B cell (primary cell): ENCODE measurements at places on chromosomes 7 and 10. TPM values are rescaled to one million over a fixed set of nuclear protein-coding genes. Genes with fewer than 3 reads are reported as not detected.

GRCh38 chr10:71638822-71639719 is 80.5 kb downstream of the C10orf105 start:
- H3K27ac ChIP-seq = no peak overlapping the region
- no peak for DNase-seq
- no peaks in the 10 kb centered on the region for H3K27me3 ChIP-seq
- H3K4me3 ChIP-seq = no peak overlapping the region
- H3K4me1 ChIP-seq = peaks cover 11% of the 10 kb centered on the region
- no peaks in the 10 kb centered on the region for H3K36me3 ChIP-seq

Gene HOGA1
- total RNA-seq = not detected in 2 replicates

GRCh38 chr10:44576702-44577191 is 191.8 kb upstream of the CXCL12 start:
- H3K36me3 ChIP-seq = no peaks in the 10 kb centered on the region
- no peaks in the 10 kb centered on the region for H3K4me1 ChIP-seq
- no peak overlapping the region for H3K4me3 ChIP-seq
- no peak for DNase-seq

- no peak overlapping the region for H3K27ac ChIP-seq
- no peak for DNase-seq
- H3K27me3 ChIP-seq = no peaks in the 10 kb centered on the region
- H3K4me1 ChIP-seq = no peaks in the 10 kb centered on the region
Measured at GRCh38 chr7:68562323-68562899, 1035.9 kb upstream of the AUTS2 start.

Gene YAE1
- total RNA-seq = 20.0 and 22.9 TPM in 2 replicates

GRCh38 chr10:63275094-63275493 is 142.0 kb downstream of the NRBF2 start:
- H3K4me1 ChIP-seq = peaks cover 27% of the 10 kb centered on the region
- no peak for DNase-seq
- no peaks in the 10 kb centered on the region for H3K27me3 ChIP-seq
- no peaks in the 10 kb centered on the region for H3K36me3 ChIP-seq

Gene PALD1
- 2.2 and 2.4 TPM in 2 replicates for total RNA-seq

DNA sequence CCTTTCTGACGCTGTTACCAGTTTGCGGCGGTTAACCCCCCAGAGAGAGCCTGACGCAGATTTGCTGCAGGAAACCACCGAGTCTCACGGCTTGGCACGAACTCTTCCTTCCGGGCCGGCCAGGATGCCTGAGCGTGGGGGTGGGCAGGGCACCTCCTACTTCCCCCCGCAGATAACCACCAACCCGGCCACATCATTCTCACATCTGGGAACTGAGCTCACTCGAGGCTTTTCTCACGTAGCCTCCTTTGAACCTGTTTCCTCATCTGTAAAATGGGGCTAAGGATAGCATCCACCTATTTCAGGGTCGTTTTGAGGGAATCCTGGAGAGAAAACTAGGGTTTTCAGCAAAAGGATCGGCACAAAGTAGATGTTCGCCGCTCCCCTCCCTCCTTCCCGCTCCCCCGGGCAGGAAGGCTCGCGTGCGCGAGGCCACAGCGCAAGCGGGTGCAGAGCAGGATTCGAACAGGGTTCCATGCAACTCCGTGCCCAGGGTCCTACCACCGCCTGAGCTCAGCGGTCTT is 23.6 kb downstream of the DDIT4 start:
- H3K4me3 ChIP-seq = peak overlapping the region; percentile 61
- no peaks in the 10 kb centered on the region for H3K27me3 ChIP-seq
- peak overlapping the region; percentile 99 for H3K27ac ChIP-seq
- peak; percentile 99 for DNase-seq
- H3K36me3 ChIP-seq = no peaks in the 10 kb centered on the region
- peaks cover 38% of the 10 kb centered on the region for H3K4me1 ChIP-seq

DNA sequence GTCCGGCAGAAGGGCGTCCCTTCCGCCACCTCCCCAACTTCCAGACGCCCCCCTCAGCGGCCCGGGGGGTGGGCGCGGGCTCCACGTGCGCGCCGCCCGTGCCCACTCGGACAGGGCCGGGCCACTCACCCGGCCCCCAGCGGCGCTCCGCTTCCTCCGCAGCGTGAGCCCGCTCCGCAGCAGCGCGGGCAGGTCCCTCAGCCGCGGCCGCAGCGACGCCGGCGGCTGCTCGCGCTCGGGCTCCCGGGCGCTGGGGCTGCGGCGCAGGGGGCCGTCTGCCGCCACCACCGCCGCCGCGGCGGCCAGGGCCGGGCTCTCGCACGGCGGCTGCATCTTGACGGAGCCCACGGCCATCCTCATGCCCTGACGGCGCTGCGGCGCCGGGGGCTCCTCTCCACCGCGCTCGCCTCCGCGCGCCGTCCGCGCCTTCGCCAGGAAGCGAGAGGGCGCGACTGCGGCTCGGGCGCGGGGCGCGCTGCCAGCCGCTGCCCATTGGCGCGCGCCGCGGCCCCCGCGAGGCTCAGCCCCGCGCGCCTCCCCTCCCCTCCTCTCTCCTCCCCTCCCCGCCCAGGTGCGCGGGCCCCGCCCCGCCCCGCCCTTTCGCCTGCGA is at the start of gene RAPGEF5:
RAPGEF5 (minus strand) TSS at position 454 of the 610 bp plus-strand sequence; CDS start at position 360, 94 bp downstream.
- H3K27ac ChIP-seq = no peak within 1 kb of the TSS
- H3K4me1 ChIP-seq = peaks cover 14% of the 10 kb centered on the region
- peak within 1 kb of the TSS; percentile 57 for H3K4me3 ChIP-seq
- peaks cover 13% of the 10 kb centered on the region for H3K27me3 ChIP-seq
- H3K36me3 ChIP-seq = no peaks in the 10 kb centered on the region

DNA sequence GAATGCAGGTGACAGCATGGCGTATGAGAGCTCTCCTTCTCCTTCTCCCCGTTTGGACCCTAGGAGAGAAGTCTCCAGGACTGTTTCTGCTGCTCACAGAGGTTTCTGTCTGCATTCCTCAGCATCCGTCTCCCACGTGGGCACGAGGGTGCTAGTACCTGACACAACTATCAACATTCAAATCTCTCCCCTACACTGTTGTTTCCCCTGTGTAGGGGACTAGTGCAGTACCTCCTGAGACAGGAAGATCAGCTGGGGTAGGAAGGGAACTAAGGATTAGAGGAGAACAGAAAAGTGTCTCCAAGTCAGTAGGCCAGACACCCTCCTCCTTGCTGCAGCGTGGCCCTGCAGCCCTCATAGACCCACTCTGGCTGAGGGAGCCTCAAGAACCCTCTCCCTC is 29.0 kb downstream of the STOX1 start:
- H3K36me3 ChIP-seq = no peaks in the 10 kb centered on the region
- H3K4me1 ChIP-seq = no peaks in the 10 kb centered on the region
- H3K4me3 ChIP-seq = no peak overlapping the region
- H3K27me3 ChIP-seq = no peaks in the 10 kb centered on the region
- H3K27ac ChIP-seq = no peak overlapping the region

Gene CDHR1
- 1.3 and 1.7 TPM in 2 replicates for total RNA-seq

DNA sequence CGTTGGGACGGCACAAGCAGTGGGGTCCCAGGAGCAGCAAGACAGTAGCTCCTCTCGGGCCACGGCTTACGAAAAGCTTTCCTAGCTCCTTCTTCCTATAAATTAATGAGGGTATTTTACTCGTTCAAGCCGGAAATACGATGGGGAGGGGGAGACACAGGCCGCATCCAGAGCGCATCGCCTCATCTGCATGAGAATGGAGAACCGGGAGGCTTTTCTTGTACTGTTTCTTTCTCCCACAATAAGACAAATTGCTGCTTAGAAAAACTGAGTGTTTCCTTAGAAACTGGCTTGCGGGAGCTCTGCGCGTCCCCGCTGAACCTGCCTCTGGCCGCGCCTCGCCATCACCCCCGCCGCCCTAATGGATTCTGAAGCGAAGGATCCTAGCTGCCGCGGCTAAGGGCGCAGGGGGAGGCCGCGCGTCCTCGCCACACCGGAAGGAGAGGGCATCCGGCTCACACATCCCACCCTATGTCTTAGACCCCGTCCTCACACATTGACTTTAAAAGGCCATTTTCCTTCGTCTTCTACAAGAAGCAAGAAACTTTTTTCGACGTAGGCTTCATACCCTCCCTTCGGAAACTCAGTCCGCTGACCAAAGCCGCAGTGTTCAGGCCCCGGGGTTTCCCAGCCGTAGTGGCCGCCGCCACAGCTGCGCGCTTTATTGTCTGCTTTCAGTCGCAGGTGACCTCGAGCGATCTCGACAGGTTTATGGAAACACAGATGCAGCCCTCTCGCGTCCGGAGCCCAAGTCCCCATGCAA is 8.8 kb downstream of the NXPH1 start:
- no peaks in the 10 kb centered on the region for H3K36me3 ChIP-seq
- peaks cover 66% of the 10 kb centered on the region for H3K27me3 ChIP-seq
- peak; percentile 4 for DNase-seq
- H3K4me3 ChIP-seq = no peak overlapping the region

DNA sequence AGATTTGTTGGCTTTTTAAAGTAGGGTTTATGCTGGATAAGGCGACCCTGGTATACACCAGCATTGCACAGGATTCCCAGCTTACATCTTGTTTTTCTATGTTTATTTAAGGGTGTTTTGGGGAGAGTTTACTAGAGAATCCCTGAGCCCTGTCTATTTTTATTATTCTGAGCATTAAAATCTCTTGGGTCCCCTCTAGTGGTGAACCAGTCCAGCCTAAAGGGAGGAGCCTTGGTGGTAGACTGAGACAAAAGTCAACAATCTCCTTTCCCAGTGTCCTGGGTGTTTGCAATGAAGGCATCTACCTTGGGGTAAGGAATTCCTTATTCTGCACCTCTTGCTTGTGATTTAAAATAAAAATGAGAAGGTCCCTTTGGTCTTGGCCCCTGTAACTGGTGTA is 38.2 kb downstream of the ANTXRL start:
- no peaks in the 10 kb centered on the region for H3K27me3 ChIP-seq
- no peak overlapping the region for H3K4me3 ChIP-seq
- no peak overlapping the region for H3K27ac ChIP-seq

- no peak overlapping the region for H3K4me3 ChIP-seq
- no peaks in the 10 kb centered on the region for H3K4me1 ChIP-seq
- H3K36me3 ChIP-seq = no peaks in the 10 kb centered on the region
- H3K27ac ChIP-seq = no peak overlapping the region
- DNase-seq = no peak
Measured at GRCh38 chr7:39164887-39165286, 187.2 kb downstream of the POU6F2 start.

GRCh38 chr10:61837755-61838171 is 63.7 kb upstream of the ARID5B start:
- peaks cover 6% of the 10 kb centered on the region for H3K4me1 ChIP-seq
- no peak for DNase-seq
- H3K4me3 ChIP-seq = no peak overlapping the region
- no peak overlapping the region for H3K27ac ChIP-seq
- H3K36me3 ChIP-seq = no peaks in the 10 kb centered on the region

DNA sequence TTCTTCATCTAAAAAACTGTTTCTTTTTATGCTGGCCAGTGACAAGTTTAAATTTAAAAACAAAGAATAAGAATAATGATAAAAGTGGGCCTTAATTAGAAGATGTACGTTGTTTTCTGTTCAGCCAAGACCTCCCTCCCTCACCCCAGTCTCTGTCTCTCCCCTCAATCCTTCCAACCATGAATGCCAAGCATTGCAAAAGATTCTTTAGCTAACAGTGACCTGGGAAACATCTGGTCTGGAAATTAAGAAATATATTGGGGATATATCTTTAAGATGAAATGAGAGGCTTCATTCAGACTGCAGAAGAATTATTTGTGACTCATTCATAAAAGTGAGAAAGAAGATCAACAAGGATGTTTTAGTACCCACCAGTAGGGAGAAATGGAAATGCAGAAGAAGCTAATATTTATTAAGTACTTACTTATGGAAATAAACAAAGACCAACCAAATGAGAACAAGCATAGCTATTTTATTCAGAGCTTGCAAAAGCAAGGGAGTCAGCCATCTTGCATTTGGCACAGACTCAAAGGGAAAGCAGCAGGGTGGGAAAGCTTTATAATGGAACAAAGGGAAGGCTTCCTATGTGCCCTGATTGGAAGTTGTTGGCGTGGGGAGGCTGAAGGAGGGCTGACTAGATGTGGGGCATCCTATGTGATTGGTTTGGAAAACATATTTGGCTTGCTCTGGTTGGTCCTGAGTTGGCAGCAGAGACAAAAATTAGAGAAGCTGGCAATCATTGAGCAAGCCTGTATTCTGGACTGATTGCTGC is 595.4 kb upstream of the GHITM start:
- H3K27me3 ChIP-seq = no peaks in the 10 kb centered on the region
- no peaks in the 10 kb centered on the region for H3K4me1 ChIP-seq
- no peaks in the 10 kb centered on the region for H3K36me3 ChIP-seq
- no peak for DNase-seq

- H3K36me3 ChIP-seq = no peaks in the 10 kb centered on the region
- DNase-seq = no peak
- no peak overlapping the region for H3K4me3 ChIP-seq
- H3K4me1 ChIP-seq = peaks cover 6% of the 10 kb centered on the region
- H3K27me3 ChIP-seq = no peaks in the 10 kb centered on the region
Measured at GRCh38 chr7:118350260-118350659, 125.8 kb downstream of the ANKRD7 start.

DNA sequence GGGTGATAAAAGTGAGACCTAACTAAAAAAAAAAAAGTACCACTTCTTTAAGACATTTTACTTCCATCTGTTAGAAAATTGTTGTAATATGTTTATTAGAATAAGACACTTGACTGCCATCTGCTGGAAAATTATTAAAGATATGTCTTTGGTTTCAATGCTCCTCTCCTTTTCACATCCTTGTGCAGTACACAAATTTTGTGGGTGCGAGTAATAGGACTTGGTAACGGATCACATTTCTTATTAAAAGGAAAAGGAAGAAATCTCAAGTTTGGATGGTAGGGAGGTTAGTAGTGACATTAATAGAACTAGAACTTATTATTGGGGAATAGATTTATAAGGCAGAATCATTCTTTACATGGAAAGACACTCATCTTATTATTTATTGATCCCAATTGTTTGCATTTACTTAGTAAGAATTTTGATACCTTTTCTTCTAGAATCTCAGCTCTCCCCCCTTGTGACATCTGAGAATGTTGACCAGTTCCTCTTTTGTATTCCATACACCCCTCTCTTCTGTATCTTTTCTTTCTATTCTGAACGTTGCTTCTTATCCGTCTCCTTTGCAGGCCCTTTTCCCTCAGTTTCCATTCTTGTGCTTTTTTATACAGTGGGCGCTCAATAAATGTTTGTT is 43.0 kb upstream of the RPA3 start:
- H3K4me3 ChIP-seq = peak overlapping the region; percentile 64
- peaks cover 17% of the 10 kb centered on the region for H3K4me1 ChIP-seq
- peak; percentile 63 for DNase-seq
- H3K27me3 ChIP-seq = no peaks in the 10 kb centered on the region

DNA sequence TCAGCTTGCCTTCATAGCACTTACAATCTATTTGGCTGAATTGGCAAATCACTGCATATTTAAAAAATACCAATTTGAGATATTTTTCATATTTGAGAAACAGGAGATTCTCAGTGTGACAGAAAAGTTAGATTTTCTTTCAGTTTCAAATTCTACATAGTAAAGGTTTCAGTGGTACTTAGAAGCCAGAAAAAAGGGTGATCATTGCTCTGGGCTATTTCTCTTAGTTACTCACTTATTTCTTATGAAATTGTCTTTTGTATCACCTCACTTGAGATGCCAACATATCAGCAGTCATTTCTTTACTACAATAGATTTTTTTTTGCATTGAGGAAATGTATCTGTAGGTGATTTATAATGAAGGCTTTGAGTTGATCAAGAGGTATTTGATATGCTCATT is 478.2 kb downstream of the GATA3 start:
- H3K27ac ChIP-seq = no peak overlapping the region
- H3K27me3 ChIP-seq = no peaks in the 10 kb centered on the region
- no peak for DNase-seq
- H3K4me1 ChIP-seq = no peaks in the 10 kb centered on the region
- H3K4me3 ChIP-seq = no peak overlapping the region

Gene FHIP2A
- total RNA-seq = 18.2 and 28.6 TPM in 2 replicates

- no peaks in the 10 kb centered on the region for H3K36me3 ChIP-seq
- no peak for DNase-seq
- H3K4me1 ChIP-seq = no peaks in the 10 kb centered on the region
- no peak overlapping the region for H3K27ac ChIP-seq
- H3K27me3 ChIP-seq = no peaks in the 10 kb centered on the region
Measured at GRCh38 chr7:99790407-99790806, 6.4 kb upstream of the CYP3A4 start.
